ENCODE measurements at places on chromosomes 11 and 22.

DNA sequence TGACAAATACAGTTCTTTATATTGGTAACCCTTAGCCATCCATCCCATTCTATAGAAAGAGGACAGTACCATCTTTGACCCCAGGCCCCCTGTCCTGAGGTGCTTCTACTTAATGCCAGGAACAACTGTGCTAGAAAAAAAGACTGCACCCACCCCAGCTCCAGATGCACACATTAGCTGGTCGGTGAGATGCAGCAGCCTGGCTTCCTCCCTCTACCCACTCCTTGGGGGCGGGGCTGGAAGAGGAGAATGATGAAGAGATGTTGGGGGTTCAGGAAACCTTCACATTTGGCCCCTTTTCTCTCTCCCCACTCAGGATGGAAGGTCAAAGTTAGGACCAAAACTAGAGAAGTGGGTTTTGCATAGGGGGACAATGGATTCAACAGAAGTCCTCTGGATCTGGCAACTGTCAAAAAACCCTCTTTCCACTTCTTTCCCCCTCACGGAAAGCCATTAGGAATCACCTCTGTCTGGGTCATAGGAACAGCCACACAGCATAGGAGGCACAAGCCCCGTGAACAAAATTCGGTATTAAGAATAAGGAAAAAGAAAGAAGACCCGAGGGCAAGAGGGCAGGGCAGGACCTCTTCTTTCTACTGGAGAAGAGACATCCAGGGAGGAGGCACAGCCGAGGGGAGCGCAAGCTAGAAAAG lies 755 bp downstream of the NRIP3 start:
- no peak for DNase-seq

DNA sequence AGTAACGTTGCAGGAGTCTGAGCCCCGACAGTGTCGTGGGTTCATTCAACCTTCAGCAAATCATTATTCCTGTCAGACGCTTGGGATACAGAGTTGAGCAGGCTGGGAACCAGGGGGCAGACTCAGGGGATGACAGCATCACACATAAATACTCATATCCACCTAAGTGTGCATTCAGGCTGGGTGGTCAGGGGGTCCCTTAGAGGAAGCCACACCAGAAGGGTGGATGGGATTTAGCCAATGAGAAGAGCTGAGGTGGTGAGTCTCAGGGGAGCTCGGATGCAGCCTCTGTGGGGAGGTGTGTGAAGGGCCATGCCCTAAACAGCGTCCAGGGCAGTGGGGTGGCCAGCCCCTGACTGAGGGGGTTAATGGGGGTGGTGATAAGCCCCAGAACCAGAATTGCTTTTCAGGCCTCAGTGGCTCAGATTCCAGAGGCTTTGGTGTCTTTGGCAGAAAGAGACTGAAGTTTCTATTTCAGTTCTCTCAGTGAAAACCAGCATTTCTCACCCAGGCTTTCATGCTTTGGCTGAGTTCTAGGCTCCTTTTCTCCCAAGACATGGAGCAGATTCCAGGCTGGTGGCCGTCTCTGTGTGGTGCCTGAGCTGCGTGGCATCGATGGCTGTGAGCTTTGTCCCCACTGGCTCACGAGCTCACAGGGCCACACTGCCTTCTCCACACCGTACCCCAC lies 83.9 kb upstream of the CLDN5 start:
- DNase-seq = no peak

DNA sequence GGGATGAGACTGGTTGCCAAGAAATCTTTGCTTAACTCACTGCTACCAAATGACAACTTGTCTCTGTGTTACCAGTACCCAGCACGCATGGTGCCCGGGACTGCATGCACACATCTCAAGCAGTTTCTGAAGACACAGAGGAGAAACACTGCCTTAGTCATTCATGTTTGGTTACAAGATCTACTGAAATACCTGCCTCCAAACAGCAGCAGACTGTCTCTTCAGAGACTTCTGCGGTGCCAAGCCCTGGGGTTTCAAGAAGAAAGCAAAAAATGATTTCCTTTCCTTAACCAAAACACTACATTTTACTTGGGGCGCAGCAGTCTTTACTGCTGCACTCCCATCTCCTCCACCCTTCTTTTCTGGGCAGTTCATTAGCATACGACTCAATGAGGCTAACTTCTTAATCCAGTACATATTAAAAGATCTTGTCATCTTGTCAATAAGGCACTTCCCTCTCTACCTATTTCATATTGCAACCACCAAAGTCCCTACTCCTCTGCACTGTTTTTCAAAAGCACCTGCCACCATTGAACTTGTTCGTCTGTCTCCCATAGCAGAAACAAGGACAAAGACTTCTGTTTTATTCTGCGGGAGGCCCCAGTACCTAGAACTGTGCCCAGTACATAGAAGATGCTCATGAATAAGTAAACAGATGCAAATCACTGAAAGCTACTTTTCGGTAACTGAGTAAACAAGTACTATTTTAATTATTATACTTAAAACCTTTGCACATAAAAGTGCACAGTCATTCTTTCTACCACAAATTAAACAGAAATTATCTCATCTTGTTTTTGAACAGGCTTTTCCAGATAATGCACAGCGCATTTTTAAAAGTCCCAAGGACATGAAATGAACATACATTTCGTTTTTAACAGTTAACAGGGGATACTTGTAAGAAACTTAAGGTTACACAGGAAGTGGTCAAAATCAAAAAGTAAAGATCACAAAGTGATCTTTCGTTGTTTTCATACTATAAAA lies 4.0 kb downstream of the NAP1L4 start:
- no peak for DNase-seq

GRCh38 chr11:36056160-36056751 lies 112.4 kb downstream of the LDLRAD3 start:
- DNase-seq = no peak

DNA sequence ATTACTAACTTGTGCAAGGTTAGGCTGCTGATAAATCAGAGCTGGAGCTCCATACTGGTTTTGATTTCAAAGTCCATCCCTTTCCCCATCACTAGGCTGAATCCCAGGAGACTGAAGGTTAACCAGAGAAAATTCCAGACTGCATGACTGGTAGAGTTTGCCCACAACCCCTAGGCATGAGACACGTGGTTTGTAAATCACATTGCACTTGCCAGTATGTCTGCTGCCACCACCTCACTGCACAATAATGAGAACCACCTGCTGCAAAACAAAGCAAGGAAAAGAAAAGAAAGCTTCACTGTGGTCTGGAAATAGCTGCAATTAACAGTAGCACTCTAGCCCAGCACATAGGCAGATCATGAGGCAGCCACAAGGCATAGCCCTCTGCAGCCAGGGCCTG lies 67.6 kb upstream of the NTM start:
- no peak for DNase-seq

DNA sequence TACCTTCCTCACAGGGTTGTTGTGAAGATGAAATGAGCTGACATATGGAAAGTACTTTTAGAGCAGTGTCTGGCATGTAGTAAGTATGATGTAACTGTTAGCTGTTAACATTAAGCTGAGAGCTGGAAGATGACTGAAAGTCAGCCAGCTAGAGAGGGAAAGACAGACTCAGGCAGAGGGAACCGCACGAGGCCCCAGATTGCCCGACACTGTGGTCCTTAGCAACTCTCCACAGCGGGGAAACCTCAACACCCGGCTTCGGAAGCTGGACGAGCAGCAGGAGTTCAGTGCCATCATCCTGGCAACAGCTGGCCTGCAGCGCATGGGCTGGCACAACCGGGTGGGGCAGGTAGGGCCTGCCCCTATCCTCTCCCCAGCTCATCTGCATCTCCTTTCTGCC lies 6.5 kb downstream of the HMBS start:
- no peak for DNase-seq

GRCh38 chr11:12680246-12680939 lies 6.2 kb downstream of the TEAD1 start:
- no peak for DNase-seq

DNA sequence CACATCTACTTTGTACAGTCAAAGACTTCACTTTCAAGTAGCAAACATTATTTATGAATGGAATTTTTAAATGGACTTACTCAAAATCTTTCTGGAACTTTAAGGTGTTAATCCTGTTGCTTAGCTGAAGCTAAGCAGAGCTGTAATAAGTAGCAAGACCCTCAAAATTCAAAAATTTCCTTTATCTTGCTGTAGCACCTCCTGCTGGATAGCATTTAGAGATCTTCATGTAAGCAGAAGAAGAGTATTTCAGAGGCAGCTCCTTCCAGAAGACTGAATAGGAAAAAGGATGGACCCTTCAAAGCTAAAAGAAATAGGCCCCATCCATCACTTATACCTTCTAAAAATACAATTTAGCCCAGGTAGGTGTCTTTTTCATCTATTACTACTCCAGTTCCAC lies 3.4 kb downstream of the PHF21A start:
- no peak for DNase-seq

DNA sequence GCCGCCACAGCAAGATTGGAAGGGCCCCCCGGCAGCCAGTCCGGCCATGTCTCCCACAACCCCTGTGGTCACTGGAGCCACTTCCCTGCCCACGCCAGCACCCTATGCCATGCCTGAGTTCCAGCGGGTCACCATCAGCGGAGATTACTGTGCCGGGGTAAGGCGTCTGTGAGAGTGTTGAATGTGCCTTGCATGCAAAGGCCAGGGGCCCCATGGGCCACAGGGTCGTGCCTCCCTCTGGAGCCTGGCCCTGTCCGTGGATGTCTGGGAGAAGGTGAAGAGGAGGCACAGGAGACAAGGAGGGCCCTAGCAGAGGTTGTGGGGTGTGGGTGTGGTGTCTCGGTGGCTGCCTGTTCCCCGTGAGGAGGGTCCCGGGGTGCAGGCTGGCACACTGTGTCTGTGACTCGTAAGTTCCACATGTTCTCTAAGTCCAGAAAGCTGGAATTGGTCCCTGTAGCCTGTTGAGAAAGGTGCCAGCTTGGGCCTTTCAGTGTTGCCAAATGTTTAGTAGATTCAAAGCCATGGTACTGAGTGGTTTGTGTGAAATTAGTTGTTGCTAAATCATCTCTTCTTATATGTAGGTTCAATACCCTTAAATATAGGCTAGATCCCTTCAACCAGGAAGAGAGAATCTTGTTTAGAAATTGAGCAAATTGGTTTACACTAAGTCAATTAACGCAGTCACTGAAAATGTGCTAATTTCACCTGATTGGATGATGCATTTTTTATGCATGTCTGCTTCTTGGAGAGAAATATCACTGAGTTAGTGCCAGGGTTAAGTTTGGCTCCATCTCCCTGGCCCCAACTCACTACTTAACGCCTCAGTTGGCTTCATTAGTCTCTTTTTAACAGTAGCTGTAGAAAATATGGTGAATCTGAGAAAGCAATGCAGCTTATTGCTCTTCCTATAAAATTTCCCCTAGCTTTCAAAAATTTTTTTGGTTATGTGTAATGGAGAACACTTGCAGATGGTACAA lies 23.8 kb downstream of the AMPD3 start:
- DNase-seq = no peak

- DNase-seq = no peak
These were observed 61.9 kb downstream of the TSPAN18 start for GRCh38 chr11:44788536-44789261.

DNA sequence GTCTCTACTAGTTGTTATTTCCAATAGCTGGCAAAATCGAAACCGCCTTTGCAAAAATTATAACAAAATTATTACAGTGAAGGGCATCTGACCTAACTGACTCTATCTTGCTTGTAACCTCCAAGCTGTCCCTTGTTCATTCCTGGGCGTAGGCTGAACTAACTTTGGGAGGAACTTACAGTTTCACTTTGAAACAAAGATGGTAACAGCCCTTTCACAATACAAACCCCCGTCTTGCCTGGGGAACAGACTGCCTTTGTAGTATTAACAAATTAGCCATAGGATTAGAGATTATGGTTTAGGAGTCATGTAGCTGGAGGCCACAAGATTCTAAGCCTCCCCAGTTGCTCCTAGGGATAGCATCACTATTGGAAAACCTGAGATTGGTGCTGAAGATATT lies 131.6 kb upstream of the HSD17B12 start:
- DNase-seq = no peak

DNA sequence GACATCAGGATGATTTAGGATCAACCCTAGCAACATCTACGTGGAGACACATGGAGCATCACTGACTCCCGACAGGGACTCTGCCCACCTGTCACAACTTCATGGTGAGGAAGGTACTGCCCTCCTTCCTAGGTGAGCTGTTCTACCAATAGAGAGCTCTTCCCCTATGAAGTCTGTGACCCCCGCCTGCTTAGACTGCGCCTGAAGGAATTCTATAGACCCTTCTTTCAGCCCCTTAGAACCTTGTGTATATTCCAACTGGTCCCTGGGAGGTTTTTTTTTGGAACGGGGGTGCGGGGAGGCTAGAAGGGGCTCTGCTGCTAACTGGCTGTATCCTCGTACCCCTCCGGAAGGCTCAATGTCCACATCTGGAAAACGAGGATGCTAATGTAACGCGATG lies 566 bp downstream of the INTS4 start:
- DNase-seq = no peak

- DNase-seq = no peak
These were observed 669 bp upstream of the GAL3ST1 start for GRCh38 chr22:30574997-30575671.

Data from left renal cortex interstitium (tissue), 4 donors.